ENCODE measurements at places on chromosomes 11 and 22.
A peak's percentile ranks its signal among the peaks of the same experiment; 100 is the strongest.

DNA sequence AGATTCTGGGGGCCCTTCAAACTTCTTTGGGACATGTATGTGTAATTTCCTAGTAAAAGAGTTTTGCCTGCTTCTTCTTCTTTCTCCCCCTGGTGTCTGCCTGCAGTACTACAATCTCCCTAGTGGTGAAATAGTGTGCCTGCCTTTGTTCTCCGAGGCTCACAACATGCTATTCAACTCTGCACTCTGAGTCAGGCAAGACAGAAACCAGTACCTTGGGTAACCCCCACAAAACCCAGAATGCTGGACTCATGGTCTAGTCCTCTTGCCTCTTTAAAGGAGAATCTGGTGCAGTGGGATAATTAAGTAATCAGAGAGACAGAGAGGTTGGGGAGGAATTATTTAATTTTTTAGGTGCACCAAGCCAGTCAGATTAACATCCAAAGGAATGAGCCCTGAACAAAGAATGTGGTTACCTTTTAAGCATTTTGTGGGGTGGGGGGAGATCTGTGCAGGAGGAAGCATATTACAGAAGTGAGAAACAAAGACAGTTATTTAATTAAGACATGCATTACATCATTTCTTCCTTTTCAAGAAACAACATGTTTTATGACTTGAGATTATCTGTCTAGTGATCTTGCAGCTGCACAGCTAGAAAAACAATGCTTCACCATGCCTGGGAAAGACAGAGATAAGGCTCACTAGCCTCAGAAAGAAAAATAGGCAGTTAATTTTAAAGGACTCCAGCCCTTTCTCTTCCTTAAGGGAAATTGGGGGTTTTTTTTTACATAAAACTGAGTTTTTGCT, 11.0 kb upstream of the MS4A6A start:
- peak; percentile 42 for DNase-seq

GRCh38 chr22:48722661-48723060, 1105.0 kb downstream of the BRD1 start:
- DNase-seq, result no peak

GRCh38 chr22:25100948-25101347, 98.7 kb upstream of the CRYBB3 start:
- DNase-seq, result no peak

- peak; percentile 27 for DNase-seq
These were observed 4.2 kb upstream of the ANO1 start for GRCh38 chr11:70073871-70074371.

- peak; percentile 68 for DNase-seq
These were observed 31.7 kb upstream of the OAF start for GRCh38 chr11:120179057-120179672.

- no peak for DNase-seq
These were observed 22.6 kb upstream of the SORL1 start for GRCh38 chr11:121429556-121429955.

GRCh38 chr11:43686207-43686606, 5.7 kb downstream of the HSD17B12 start:
- no peak for DNase-seq

GRCh38 chr11:11848891-11849746, 7.3 kb downstream of the USP47 start:
- DNase-seq, result peak; percentile 78

DNA sequence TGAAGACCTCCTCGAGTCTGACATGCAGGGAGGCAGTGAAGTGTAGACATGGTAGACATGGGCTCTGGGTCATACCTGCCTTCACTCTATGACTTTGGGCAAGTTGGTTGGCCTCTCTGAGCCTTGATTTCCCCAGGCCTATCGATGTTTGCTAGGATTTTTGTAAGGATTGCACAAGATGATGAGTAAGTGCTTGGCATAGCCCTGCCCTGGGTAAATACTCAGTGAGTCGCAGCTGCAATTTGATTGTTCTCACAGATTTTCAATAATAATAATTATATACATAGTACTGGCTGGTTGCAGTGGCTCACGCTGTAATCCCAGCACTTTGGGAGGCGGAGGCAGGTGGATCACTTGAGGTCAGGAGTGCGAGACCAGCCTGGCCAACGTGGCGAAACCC, 18.1 kb downstream of the MCM5 start:
- DNase-seq, result peak; percentile 54

- DNase-seq, result no peak
These were observed 30.8 kb upstream of the PICK1 start for GRCh38 chr22:38026130-38027111.
